ENCODE measurements at places on chromosomes 11 and 22.
A peak's percentile ranks its signal among the peaks of the same experiment; 100 is the strongest.

DNA sequence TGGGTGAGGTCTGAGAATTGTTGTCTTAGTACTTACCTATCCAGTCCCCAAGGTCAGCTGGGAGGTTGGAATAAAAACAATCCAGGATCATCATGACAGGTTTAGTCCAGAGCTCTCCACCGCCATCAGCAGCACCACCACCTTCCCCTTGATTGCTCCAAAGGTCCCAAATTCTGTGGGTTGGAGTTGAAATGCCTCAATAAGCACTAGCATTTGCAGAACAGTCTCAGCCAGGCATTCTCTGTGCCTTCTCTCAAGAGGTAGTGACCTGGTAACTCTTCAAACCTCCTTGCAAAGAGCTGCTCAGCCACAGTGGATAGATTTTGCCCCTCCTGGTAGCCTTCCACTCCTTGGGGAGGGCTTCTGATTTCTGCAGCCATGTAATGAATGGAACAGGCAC, 69.6 kb downstream of the PRDM11 start:
- DNase-seq, result no peak

DNA sequence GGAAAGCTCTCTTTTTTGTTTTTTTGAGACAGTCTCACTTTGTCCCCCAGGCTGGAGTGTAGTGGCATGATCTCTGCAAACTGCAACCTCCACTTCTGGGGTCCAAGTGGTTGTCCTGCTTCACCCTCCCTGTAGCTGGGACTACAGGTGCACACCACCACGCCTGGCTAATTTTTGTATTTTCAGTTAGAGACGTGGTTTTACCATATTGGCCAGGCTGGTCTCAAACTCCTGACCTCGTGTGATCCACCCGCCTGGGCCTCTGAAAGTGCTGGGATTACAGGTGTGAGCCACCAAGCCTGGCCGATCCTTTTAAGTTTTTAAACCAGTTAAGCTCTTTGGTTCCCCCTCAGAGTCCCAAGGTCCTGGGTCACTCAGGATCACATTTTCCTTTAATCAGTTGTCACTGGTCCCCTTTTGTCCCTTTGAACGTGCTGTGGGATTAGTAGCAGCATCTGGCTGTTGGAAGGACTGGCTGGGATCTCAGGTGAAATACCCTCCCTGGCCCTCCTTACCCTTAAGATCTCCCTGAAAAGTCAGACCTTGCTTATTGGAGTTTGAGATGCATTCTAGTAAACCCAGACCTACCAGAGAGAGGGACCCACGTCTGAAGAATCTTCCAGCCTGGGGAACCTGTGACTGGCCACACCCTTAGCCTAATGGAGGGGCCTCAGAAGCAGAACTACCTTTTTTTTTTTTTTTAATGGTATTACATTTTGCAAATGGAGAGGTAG, 8.1 kb downstream of the MALAT1 start:
- peak; percentile 74 for DNase-seq

- DNase-seq, result no peak
Observed at GRCh38 chr22:42353883-42354727, 78.1 kb downstream of the NFAM1 start.

GRCh38 chr11:129710423-129710822, 105.2 kb upstream of the TMEM45B start:
- no peak for DNase-seq

DNA sequence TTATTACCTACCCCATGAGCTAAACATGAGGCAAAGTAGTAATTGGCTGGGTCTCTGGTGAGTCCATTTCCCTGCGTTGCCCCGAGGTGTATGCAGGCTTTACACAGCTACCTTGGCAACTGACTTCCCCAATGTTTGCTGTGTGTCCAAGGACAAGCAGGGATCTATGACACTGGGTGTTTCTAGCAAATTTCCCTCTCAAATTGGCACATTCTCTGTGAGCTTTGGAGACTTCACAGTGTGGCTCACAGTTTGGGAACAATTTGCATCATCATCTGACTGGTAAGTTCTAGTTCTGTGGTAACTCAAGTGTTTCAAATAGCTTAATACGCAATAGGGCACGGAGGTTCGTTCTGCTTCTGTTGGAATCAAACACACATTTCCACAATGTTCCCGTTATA, 12.5 kb downstream of the NNMT start:
- DNase-seq, result no peak

DNA sequence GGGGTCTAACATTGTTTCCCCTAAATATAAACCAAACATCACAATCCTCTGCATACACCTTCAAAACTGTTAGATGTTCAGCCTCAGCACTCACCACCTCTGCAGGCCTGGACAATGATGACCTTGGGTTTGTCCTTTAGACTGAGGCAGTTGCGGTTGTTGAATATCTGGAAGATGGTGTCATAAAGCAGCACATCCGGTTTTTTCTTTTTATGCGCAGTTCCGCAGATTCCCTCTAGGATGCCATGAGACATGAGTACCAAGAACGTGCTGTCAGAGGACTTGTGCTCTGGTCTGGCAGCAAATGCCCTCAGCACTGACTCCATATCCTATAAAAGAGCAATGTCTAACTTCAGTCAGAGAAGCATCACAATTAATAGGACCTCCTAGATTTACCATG, 22.8 kb downstream of the CASP5 start:
- DNase-seq, result no peak

DNA sequence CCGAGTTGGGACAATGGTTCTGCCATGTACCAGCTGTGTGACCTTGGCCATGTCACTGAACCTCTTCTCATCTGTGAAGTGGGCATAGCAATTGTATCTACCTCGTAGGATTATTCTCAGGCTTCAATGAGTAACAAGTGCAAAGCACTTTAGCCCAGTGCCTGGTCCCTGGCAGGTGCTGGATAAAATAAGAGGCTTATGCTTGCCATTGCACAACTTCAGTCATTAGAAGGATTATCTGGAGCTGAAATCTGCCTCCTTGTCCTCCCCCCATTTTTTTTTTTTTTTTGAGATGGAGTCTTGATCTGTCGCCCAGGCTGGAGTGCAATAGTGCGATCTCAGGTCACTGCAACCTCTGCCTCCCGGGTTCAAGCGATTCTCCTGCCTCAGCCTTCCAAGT, 7.2 kb downstream of the SMTNL1 start:
- no peak for DNase-seq

DNA sequence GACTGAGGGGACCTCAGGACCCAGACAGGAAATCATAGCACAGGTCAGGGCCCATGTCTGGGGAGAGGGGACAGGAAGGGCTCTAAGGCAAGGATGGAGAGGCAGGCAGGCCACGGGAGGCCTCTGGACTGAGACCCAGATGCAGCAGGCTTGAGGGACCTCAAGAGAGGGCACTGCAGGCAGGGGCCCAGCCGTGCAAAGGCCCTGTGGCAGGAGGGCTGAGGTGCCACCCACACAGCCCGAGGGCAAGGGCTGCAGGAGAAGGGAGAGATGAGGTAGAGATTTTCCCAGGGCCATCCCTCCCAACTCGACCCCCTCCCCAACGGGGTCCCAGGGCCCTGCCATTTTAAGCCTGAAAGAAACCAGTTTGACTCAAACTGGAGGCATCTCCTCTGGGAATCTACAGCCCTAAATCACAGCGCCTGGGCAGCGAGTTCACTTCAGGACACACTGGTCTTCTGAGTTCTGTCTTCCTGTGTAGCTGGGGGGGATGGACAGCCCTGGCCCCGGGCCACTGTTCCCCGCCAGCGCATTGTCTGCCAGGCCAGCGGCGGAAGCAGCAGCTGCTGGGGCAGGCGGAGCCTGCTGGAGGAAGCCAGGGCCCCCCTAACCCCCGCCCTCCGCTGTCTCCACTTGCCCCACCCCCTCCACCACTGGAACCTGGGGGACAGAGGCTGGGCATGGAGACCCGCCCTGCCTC, 20.3 kb upstream of the WNT7B start:
- DNase-seq, result peak; percentile 90

- DNase-seq, result no peak
Observed at GRCh38 chr11:16395601-16396000, 39.3 kb upstream of the SOX6 start.

- DNase-seq, result no peak
Observed at GRCh38 chr11:107711861-107712755, at the start of gene SLN. SLN (minus strand) TSS chr11:107712056.

GRCh38 chr11:125327518-125328224, 163.1 kb downstream of the PKNOX2 start:
- DNase-seq, result no peak

- no peak for DNase-seq
Observed at GRCh38 chr11:77191429-77191822, 63.4 kb downstream of the MYO7A start.

DNA sequence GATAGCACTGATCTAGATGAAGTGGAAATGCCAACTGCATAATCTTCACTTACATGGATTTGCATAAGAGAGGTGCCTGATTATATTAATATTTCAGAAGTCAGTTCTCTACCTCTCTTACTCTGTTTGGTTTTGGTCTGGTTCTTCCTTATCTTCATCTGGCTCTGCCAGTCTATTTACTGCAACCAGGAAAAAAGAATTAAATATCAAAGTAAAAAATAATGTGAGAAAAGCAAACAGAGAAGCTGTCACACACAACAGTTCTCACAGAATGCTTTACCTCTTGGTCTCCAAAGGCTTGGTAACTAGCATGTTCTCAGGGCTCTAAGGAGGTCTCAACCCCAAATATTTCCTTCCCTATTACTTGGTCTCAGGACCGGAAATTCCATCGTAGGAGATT, 6.7 kb downstream of the VSIG10L2 start:
- no peak for DNase-seq

DNA sequence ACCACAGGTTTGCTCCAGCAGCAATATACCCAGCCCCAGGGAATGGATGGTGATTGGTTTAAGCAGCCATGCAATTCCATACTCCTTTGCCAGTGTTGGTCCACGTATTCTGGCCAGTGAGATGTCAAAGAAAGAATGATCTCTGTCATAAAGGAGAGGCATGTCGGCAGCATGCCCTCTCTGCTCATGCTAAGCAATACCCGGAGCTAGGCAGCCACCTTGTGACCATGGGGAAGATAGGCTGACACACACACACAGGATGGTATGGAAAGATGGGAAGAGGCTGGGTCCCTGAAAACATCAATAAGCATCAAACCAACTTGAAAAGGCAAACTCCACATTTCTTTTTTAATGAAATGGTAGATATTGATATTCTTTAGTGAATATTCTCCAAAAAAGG, 5.1 kb downstream of the ABCC8 start:
- DNase-seq, result no peak

DNA sequence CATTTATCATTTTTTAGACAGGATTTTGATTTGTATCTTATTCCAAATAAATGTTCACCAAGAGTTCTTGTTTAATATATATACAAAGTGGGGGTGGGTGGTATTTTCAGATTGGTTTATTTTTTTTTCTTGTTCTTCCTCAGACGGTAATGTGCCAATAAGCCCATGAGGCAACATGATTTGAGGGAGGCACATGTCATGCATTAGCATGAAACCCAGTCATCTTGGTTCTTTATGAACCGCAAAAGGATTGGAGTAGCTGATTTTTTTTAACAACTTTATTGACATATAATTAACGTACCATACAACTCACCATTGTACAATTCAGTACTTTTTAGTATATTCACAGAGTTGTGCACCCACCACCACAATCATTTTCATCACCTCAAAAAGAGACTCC, 2.7 kb downstream of the BCL2L13 start:
- DNase-seq, result no peak

DNA sequence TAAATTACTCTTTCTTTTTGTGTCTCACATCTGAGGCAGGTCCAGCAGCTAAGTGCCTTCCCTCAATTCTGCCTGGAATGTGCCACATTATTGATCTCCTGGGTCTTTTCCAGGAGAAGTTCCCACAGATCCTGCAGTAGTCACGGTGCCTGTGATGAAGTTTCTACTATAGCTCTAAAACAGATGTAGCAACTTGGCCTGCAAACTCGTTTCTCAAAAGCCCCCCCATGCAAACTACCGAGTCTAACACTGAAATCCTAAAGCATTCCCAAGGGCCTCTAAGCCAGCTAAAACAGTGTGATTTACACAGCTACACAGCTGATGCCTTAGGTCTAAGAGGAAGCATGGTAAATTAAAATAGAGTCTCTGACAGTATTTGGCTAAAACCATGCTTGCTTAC, 54.3 kb downstream of the DDI1 start:
- DNase-seq, result no peak

GRCh38 chr11:5486421-5486820, 2.1 kb upstream of the OR52D1 start:
- DNase-seq, result no peak

- DNase-seq, result no peak
Observed at GRCh38 chr11:106446955-106447354, 369.5 kb downstream of the AASDHPPT start.

DNA sequence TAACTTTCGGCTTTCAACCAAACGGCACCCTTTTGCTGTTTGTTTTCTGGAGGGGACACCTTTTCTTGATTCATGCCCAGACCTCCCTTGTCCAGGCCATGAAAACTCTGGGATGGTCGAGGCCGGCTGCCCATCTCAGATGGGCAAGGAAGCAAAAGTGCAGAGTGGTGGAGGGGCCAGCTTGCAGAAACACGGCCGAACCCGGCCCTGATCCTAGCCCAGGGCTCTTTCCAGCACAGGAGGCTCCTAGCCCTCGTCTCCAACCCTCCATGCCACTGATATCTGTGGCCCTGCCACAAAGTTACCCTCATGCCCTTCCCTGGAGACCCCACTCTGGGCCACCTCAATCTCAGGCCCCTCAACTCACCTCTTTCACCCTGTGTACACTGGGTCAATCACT, 18.9 kb upstream of the SLC22A12 start:
- no peak for DNase-seq

DNA sequence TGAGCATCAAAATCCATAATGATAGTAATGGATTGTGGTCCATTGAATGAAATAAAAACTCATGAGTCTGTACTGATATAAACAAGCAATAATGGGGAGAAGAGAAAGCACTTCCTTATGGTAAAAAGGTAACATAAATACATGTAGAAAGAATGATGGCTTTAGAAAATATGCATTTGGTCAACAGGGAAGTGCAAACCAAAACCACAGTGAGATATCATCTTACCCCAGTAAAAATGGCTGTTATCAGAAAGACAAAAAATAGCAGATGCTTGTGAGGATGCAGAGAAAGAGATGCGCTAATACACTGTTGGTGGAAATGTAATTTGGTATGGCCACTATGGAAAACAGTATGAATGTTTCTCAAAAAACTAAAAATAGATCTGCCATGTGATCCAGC, 6.9 kb upstream of the MMP20 start:
- no peak for DNase-seq

DNA sequence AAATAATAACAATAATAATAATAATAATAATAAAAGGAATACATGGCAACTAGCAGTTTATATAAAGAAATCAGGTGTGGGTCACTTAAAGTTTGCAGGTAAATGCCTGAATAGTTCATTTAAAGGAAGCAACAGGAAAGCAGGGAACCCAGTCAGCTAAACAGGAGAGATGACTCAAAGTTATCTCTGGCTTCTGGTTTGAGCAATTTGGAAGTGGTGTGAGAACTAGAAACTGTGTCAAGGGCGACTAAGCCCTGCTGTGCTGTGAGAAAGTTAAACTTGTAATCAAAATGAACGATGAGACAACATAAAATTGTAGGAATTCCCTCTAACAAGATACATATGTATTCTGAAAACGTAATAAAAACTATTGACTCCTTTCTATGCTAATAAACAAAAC, 35.5 kb downstream of the SLC22A9 start:
- DNase-seq, result no peak

- DNase-seq, result peak; percentile 48
Observed at GRCh38 chr11:121291896-121292494, 576 bp upstream of the SC5D start.

- DNase-seq, result no peak
Observed at GRCh38 chr22:29308148-29308790, 1.8 kb downstream of the GAS2L1 start.
